Left ventricle myocardium superior (tissue), 1 donor: ENCODE measurements at places on chromosomes 12 and 14. TPM values are rescaled to one million over a fixed set of nuclear protein-coding genes. Genes with fewer than 3 reads are reported as not detected.

Gene RNASE7
- total RNA-seq, result not detected

Gene TMEM121
- total RNA-seq, result 4.0 TPM

Gene PIWIL1
- not detected for total RNA-seq

Gene LRRC10
- total RNA-seq, result 50.8 TPM

Gene SLC25A47
- total RNA-seq, result not detected

Gene CPNE6
- total RNA-seq, result not detected
